COR-L47 (cell line): ENCODE measurements at places on chromosomes 16 and 17.

- no peak for DNase-seq
Observed at GRCh38 chr16:8943001-8943763, 20.5 kb downstream of the USP7 start.

- no peak for DNase-seq
Observed at GRCh38 chr17:74290340-74290739, 16.3 kb downstream of the DNAI2 start.

DNA sequence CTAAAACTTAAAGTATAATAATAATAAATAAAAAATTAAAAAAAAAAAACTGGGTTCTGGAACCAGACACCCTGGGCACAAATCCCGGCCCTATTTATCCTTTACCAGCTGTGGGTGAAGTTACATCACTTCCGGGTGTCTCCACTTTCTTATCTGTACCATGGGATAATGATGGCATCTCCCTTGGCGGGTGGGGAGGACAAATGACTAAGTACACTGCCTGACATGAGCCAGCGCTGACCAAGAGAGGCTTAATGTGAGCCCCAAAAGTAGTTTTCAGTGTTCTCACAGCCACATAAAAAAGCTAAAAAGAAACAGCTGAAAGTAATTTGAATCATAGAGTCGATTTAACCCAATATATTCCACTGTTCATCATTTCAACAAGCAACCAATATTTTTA is 424.9 kb downstream of the SOX9 start:
- DNase-seq = no peak

- DNase-seq = no peak
Observed at GRCh38 chr17:67156269-67157199, 88.5 kb downstream of the HELZ start.

DNA sequence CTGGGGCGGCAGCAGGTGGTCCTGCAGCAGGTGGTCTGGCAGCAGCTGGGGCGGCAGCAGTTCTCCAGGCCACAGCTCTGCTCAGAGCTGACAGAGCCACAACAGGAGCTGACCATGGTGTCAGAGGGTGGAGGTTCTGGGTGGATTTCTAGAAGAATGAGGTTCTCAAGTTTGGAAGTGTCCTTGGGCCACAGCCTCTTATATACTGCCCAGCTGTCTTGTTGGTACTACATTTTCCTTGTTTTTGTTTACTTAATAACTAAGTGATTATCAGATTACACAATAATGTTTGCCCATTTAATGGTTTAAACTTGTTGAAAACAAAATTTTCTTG is at the start of gene KRTAP4-5:
Gene KRTAP4-5 (minus strand): TSS at position 174 of the 334 bp plus-strand sequence. CDS start 58 bp downstream, at position 116.
- no peak for DNase-seq
